ACHN (cell line): ENCODE measurements at places on chromosomes 12 and 14.

DNA sequence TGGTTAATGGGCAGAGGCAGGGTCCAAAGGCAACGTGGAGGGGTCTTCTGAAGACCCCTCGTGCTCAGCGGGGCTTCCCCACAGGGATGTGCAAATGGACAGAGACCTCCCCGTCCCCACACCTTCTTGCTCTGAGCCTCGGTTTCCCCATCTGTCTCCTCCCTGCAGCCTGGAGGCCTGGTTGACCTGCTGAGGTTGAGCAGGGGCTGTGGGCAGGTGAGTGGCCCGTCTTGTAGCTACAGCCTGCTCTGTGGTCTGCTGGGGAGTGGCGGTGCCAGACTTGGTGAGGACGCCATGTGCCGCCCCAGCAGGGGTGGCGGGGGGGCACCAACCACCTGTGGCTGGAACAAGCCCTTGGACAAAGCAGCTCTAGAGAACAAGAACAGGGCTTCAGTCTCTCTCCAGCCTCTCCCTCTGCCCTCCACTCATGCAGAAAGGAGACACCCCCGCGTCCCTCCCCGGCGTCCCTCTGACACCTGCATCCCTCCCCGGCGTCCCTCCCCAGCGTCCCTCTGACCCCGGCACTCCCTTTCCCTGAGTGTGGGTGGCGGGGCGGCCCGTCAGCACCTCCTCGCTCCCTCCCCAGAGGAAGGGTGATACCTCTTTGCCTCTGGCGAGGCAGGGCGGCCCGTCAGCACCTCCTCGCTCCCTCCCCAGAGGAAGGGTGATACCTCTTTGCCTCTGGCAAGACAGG is 83.7 kb downstream of the NOC4L start:
- no peak for DNase-seq

- DNase-seq = no peak
Observed at GRCh38 chr12:27095346-27095745, 13.0 kb upstream of the C12orf71 start.

- no peak for DNase-seq
Observed at GRCh38 chr14:69354383-69355153, 43.5 kb downstream of the ERH start.

- DNase-seq = no peak
Observed at GRCh38 chr12:68462803-68463202, 130.6 kb upstream of the MDM1 start.

DNA sequence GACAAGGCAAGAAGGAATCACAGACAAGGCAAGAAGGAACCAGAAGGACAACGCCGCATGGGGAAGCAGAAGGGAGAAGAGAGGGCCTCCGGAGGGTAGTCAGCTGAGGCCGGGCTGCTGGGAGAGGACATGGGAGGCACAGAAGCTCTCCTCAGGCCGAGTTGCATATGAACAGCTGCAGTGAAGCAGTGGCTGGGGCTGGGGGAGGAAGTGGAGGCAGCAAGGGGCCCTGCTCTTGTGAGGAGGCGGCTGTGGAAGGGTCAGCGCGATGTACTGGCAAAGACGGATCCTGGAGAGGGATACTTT is 22.0 kb upstream of the TMEM106C start:
- DNase-seq = no peak

DNA sequence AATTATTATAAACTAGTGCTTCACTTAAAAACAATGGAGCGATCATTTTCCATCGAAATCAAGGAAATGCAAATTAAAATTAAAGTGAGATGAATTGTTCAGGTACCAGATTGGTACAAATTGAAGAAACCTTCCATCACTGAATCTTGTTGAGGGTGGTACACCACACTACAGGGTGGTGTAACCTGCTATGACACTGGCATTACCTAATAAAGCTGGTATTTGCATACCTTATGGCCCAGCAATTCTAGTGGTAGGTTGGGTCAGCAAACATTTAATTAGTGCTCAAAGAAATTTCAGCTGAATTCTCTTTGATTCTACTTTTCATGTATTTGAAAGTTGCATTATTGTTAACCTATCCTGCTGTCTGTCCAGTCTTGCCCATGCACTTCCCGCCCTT is 9.2 kb downstream of the TIGAR start:
- no peak for DNase-seq

- no peak for DNase-seq
Observed at GRCh38 chr14:54665946-54666345, 99.0 kb downstream of the SAMD4A start.

GRCh38 chr12:21585485-21585884 is 19.2 kb downstream of the GYS2 start:
- DNase-seq = no peak

DNA sequence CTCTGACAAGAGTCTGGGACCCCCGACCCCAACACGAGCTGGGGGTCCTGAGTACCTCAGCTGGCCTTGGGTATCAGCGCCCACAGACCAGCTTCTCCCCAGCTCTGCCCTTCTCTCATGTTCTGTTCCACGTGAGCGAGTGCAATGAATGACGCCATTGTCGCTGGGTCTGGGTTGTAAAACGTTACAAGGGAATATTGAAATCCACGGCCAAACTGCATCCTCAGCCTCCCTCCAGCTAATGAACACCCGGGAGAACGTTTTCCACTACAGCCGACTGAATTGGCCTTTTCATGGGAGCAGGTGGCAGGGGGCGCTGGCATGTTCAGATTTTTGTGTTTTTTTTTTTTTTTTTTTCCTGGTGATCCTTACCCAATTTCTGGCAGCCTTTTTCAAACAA is 34.7 kb downstream of the TBX5 start:
- DNase-seq = no peak

GRCh38 chr14:53356361-53357150 is 203.4 kb upstream of the DDHD1 start:
- DNase-seq = no peak

DNA sequence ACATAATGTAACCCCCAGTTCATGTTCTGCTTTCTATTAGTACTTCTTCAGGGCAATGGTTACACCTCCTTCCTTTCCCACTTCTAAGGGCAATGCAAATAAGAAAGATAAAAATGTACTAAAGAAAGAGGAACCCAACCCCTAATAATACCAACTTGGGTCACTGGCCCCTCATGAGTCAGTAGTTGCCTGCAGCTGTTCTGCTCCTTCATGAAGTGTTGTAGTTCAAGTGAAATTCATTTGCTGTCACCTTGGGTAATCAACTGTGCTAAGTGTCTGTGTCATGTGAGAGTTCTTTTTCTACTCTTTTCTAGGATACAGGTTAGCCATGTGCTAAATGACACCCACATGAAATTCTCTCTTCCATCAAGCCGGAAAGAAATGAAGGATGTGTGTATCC is 91.8 kb downstream of the PLXNC1 start:
- no peak for DNase-seq

GRCh38 chr14:68033336-68033932 is 213.9 kb downstream of the RAD51B start:
- DNase-seq = no peak

DNA sequence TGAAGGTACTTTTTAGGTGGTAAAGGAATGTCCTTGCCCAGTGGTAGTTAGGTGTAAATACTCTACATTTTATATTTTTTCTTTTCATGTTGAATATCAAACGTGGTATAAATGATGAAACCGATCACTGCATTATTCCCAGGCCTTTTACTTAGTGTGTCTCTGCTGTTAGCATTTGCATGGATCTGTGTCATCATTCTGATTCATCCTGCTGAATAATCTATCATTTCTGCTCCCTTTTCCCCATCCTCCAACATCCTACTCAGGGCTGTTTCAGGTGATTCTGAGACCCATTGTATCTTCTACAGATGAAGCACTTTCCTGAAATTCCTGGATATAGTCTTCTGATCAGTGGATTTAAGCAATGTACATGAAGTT is 61.0 kb upstream of the PTHLH start:
- DNase-seq = no peak

- DNase-seq = no peak
Observed at GRCh38 chr14:49056021-49056420, 530.2 kb downstream of the RPS29 start.

- peak; percentile 100 for DNase-seq
Observed at GRCh38 chr12:53938326-53939140, at the start of gene HOXC13. Gene HOXC13 (plus strand): TSS chr12:53938831. CDS start chr12:53938907, 76 bp downstream.

GRCh38 chr12:132003846-132004245 is 54.1 kb downstream of the EP400 start:
- peak; percentile 93 for DNase-seq

DNA sequence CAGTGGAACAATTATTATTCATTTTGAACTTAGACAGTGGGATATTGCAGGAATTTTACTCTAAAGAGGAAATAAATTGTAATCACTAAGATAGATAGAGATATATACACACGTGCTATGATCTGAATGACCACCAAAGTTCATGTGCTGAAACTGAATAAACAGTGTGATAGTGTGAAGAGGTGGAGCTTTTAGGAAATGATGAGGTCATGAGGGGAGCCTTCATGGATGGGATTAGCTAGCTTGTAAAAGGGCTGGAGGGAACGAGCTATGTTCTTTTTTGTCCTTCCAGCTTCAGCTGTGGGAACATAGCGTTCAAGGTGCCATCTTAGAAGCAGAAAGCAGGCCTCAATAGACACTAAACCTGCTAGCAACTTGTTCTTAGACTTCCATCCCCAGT is 191.5 kb upstream of the LRIG3 start:
- no peak for DNase-seq

DNA sequence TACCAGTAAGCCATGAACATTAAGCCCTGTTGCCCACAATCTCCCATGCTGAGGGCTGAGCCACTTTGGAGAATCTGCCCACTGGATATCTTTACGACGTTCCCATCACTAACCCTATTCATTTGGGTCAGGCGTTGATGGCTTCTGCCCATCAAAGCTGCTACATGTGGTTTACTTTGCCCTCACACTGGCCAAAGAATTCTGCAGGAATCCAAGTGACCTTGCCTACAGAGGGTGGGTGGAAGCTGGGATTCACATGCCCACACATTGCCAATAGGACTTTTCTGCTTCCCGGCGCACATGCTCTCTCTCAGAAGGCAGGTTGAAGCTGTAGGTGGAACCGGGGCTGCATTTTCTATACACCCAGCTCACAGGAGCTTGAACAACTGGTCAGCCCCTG is 28.3 kb downstream of the OAS2 start:
- DNase-seq = peak; percentile 35

- no peak for DNase-seq
Observed at GRCh38 chr12:94289461-94290312, 141.3 kb downstream of the PLXNC1 start.

DNA sequence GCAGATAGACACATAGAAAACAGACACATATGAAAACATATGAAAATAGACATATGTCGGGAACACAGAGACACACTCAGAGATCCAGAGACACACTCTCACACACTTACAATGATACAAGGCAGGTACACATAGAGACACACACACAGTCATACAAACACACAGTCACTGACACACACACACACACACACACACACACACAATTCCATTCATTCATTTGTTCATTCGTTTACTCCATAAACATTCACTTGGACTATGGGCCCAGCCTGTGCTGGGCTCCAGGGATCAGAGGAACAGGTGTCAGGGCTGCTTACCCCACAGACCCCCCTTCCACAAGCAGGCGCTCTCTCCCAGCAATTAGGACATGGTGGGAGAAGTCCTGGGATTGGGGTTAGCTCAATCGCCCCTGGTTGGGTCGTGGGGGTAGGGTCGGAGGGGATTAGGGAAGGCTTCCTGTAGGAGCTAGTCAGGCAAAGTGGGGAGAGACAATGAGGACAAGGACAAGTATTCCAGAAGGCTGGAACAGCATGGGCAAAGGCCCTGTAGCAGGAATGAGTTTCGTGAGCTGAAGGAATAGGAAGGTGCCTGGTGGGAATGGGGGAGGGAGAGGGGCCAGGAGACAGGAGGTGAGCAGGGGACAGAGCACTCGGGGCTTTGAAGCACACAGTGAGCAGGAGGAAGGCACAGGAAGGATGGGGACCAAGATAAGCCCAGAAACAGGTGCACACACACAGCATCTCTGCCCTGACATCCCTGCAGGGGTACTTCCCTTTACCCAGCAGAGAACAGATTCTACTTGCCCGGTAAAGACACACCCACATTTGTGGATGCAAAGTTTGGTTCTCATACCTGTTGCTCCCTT is 6.5 kb downstream of the RASAL1 start:
- no peak for DNase-seq

- peak; percentile 41 for DNase-seq
Observed at GRCh38 chr12:22518060-22518719, 26.2 kb downstream of the C2CD5 start.

DNA sequence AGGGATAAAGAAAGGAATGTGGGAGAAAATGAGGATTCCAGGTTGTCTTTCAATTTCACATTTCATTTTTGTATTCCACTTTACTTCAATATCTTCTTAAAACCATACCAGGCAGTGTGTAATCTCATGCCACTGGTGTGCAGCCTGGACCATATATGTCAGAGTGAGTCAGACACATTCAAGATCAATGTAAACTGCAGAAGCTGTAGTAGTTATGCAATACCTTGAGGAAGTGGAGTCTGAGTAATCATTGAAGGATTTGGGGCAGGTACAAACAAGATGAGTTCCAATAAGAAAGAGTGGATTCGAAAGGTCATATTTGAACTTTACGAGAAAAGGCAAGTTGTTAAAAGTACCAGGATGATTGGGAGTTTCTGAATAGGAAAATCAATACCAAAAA is 14.1 kb downstream of the PLCZ1 start:
- peak; percentile 17 for DNase-seq

GRCh38 chr12:49874142-49874897 is 29.4 kb downstream of the FAIM2 start:
- DNase-seq = no peak

- peak; percentile 68 for DNase-seq
Observed at GRCh38 chr12:5003025-5003666, 40.5 kb upstream of the KCNA5 start.

GRCh38 chr12:106602076-106602475 is 19.3 kb downstream of the RFX4 start:
- DNase-seq = no peak

DNA sequence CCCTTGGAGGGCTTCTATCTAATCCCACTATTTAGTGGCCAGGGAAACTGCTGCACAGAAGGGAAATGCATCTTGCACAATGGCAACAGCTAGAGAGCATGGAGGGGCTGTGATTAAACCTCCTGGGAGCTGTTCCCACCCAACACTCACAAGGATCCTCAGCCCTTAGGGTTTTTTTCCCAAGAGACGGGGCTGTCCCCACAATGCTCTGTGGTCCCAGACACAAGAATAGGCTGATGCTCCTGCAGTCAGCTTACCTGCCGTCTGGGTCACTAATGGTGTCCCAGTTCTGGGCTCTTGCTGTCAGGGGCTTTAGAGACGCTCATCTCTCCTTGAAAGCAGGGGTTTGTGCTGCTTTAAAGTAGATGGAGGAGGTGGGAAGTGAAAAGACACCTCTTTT is 4.6 kb downstream of the SERPINA1 start:
- DNase-seq = no peak

GRCh38 chr14:89911010-89911919 is 43.3 kb downstream of the EFCAB11 start:
- DNase-seq = no peak

GRCh38 chr12:121580959-121581685 is at the start of gene KDM2B:
Gene KDM2B (minus strand): TSS chr12:121581023. CDS start chr12:121580911, 112 bp downstream.
- DNase-seq = no peak
